ENCODE measurements at places on chromosomes 5 and 9. TPM values are rescaled to one million over a fixed set of nuclear protein-coding genes. Genes with fewer than 3 reads are reported as not detected.

DMRTA1 gene
- under 0.01 TPM for total RNA-seq

DOCK8 gene
- total RNA-seq = 4.4 TPM

GGTA1 gene
- total RNA-seq = 13.4 TPM

DNA sequence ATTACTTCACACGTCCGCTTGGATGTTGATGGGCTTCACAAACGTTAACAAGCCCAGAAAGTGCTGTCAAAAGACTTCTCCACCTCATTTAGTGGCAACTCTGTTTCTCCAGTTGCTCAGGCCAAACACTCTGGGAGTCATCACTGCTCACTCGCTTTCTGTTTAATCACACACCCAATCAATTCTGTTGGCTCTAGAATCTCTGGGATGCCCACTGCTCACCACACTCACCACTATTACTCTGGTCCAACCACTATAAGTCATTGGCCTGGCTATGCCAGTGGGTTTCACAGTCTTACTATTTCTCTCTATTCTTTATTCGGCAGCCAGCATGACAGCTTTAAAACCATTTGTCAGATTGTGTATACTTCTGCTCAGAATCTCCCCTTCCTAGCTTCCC is 163.5 kb downstream of the KDM4C start:
- no peak for DNase-seq

DNA sequence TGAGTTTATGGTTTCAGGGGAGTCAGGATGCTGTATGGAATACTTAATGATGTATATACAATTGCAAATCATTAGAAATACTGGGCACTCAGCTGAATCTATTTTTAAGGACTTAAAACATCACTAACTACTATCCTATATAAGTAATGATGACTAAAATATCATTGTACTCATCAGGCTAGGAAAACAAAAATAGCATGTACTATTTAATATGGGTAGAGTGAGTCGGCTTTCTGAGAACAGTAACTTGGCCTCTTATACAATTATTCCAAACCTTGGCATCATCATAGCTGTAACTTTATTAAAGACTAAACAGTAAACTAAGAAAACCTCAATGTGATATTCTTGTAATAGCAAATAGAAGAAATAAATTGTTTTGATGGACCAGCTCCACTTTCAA is 94.5 kb downstream of the PJA2 start:
- no peak for DNase-seq

GRCh38 chr5:115325296-115325959 is 29.0 kb upstream of the CCDC112 start:
- no peak for DNase-seq

- no peak for DNase-seq
These were observed 37.8 kb downstream of the HMGCS1 start for GRCh38 chr5:43275391-43275790.

GRCh38 chr9:33426843-33427293 is 20.5 kb downstream of the AQP3 start:
- no peak for DNase-seq

DNA sequence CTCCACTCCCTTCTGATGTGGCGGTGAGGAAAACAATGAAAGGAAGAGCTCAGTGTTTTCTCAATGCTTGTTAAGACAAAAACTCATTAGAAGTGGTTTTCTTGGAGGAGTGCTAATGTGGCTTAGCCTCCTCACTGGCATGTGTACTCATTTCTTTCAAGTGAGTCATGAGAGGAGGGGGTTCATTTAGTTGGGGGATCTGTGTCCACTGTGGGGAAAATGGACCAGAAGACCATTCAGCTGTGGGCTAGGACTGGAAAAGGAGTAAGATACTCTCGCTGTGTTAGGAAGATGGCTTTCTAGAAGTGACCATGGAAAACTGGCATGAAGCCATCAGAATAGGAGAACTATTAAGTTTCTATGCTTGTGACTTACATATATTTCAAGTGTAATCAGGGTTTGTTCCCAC is 23.5 kb downstream of the KLF9 start:
- DNase-seq = no peak

- DNase-seq = peak; percentile 44
These were observed 25.3 kb downstream of the STXBP1 start for GRCh38 chr9:127637322-127637847.

BTNL3 gene
- not detected for total RNA-seq

WNT8A gene
- total RNA-seq = not detected

- DNase-seq = no peak
These were observed 2.7 kb upstream of the ALDH1A1 start for GRCh38 chr9:72955571-72955970.

SKP1 gene
- total RNA-seq = 173 TPM

SLC25A2 gene
- total RNA-seq = under 0.01 TPM

HAVCR2 gene
- total RNA-seq = 0.64 TPM

Data from dermis microvascular lymphatic vessel endothelial cell (primary cell).